ENCODE measurements at places on chromosomes 3 and 15.

DNA sequence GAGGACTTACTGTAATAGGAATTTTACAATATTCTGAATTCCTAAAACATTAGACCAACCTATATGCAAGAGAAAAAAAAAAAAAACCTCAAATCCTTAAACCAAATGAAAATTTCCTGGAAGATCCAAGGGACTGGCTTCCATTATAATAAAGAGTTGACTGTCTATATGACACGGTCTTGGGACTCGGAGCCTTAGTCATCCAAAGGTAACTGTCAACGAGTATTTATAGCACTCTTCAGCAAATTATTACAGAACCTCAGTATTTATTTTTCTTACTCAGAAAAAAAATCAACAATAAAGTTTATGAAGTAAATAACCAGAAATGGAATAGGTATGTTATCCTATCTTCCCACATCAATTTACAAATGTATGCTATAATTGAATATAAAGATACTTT lies 66.0 kb downstream of the TTBK2 start:
- no peak for DNase-seq

DNA sequence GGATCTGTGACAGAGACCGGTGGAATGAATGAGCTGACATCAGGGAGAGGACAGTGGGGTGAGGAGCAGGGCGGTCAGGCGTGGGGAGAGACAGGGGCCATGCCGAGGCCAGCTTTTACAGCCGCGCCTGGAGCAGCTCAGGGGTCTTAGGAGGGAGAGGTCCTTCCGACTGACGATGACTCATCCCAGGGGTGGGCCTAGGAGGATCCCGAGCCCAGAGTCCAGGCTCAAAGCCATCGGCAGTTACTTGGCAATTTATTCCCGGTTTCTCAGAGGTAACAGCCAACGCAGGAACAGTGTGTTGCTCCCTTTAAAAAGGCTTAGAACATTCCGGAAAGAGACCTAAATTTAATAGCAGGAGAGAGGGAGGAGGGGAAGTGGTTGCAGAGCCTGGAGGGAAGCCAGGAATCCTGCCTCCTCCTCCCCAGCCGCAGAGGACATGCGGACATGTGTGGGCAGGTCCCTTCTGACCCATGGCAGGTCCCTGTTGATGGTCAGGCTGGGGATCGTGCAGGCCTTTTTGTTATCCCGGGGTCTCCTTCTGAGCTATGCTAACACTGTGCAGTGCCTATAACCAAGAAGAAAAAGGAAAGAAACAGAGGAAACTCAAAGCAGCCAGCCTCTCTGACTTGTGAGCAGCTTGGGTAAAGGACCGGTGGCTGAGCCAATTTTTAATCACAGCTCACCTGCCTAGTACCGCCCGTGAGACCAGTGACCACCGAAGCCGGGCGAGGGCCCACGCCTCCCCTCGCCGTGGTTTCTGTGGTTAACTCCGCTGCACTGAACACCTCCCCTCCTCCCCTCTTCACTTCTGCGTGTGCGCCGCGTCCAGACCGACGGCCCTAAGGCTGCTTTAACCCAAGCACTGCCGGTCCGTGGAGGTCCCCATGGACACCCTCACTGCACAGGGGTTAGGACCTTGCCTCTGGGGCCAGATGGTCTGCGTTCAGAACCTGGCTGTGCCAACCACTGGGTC lies 392.4 kb upstream of the PROK2 start:
- no peak for DNase-seq

DNA sequence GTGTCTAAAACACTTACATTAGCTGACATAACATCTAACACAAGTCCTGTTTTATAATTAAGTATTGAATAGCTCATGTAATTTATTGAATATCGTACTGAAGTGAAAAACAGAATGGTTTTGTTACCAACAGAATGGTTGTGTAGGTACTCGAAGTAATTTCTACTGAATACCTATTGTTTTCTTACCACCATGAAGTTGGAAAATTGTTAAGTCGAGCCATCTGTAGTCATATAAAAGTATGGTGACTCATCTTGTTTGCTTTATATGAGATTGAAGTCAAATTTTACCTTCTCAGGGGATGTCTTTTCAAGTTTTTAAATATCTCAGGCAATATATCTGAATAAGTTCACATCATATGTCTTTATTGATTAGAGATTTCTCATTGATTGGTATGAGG lies 37.6 kb downstream of the PIAS1 start:
- no peak for DNase-seq

GRCh38 chr3:193190146-193190786 lies 50.8 kb upstream of the PLAAT1 start:
- DNase-seq, result no peak

DNA sequence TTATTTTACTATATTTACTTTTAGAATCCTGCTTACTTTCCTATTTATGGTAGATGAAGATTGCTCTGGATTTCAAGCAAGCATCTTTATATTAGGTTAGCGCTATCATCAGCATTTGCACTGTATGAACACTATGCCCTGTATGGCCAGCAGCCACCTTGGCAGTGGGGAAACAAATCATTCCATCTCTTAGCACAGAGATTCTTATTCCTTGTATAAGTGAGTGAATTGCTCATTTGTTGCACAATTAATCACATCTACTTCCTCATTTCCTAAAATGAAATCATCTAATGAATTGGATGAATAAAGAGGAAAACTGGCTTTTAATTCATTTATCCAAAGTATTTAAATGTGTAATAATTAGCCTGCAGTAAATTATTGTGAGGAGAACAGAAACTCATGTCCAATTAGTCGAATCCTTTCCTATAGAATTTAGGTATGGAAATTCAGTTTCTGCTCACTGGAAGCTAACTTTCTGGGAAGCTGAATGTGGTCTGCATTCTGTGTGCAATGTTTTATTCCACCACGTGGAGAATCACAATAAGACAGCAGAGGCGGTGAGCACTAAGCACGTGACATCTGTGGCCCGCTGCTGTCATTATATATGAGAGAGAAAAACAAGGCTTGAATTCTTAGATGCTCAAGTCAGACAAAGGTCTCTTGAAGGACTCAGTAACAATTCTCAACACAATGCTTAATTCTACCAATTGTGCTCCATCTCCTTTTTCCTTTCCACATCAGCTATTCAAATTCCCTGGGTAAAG lies 93.4 kb downstream of the PEX5L start:
- DNase-seq, result no peak

GRCh38 chr3:80374423-80374822 lies 606.6 kb upstream of the ROBO1 start:
- no peak for DNase-seq

DNA sequence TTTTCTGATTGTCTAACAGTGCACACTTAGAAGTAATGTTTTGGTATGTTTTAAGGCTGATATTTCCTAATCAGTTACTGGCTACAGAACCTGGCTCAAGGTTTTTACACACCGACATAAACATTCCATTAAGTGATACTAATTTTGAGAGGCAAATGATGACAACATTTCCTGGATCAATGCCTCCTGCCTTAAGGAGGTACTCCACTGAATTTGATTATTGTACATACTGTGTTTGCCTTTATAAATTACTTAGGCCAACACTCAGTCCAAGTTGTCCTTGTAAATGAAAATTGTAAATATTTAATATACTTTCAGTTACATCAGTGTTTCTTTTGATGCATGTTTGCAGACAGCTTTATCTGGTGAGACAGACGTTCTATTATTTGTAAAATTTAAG lies 24.2 kb upstream of the LXN start:
- DNase-seq, result no peak

DNA sequence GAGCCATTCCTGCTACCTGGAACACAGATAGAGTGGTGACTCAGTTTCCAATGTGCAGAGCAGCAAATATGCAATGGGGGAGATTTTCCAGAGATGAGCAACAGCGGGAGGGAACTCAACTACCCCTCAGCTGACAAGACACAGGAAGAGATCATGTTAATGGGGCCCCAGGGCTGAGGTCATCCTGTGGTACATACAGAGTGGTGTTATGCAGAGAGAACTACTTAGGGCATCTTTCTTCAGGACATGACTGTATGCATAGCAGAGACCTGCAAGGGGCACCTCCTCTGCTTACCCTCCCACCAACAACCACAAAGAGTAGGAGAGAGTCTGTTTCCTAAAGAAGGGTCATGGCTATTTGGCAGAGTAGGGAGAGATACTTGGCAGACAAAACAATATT lies 6.8 kb upstream of the TBC1D5 start:
- DNase-seq, result no peak

DNA sequence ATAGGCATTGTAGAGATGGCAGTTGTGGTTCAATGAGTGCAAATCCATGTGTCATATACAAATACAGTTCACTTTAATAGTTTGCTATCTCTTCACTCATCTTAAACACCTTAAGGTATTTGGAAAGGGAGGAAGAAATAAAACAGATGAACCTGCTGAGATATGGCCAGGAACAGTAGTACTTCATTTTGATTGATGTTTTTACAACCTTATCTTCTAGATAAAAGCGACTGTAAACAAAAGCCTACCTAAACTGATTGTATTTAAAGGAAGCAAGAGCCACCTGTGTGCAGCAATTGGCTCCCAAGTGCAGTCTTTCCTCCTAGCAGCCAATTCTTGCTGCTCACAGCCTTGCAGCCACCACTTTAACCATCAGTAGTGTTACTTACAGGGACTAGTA lies 217.7 kb downstream of the CDIN1 start:
- DNase-seq, result no peak

- no peak for DNase-seq
Observed at GRCh38 chr3:131439084-131439483, 57.5 kb downstream of the NUDT16 start.

DNA sequence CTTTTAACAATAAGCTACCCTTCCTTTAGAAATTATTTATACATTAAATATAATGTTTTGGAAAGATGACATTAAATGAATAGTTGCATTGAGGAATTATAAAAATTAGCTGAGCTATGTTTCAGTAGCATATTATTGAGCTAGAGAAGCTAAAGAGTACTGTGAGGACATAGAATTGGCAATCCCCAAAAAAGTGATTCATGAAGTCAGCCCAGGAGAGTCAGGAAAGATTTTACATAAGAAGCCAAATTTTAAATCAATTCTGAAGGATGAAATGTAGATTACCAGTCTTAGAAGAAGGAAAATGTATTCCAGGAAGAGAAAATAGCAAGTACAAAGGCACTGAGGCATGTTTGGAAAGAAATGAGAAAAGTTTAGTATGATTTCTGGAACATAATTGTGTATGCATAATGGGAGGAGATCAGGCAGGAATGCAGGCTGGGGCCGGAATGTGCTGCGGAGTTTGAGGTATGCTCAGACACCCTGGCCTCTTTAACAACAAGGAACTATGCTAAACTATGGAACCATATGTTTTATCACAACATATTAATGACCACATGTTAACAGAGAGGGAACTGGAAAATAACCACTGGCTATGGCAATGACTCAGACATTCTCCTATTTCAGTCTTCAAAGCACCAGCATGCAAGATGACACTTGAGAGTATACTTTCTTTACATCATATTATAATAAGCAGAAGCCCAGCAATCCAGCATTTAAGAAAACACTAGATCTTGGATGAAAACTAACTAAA lies 103.3 kb upstream of the COL8A1 start:
- DNase-seq, result no peak

DNA sequence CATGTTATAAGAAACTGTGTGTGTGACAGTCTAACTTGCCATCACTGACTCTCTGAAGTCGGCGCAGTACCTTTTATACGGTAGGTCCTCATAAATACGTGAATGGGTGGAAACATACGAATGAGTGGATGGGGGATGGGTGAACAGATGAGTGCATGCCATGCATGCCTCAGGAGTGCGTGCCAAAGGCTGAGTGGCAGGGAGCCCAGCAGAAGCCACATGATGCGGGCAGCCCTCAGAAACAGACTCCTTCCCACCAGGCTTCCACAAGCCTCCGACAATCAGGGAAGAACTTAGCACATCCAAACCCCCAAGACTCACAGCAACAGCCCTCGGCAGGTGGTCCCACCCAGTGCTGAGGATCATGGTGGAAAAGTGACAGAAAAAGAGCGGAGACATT lies 16.7 kb downstream of the HCN4 start:
- DNase-seq, result no peak

DNA sequence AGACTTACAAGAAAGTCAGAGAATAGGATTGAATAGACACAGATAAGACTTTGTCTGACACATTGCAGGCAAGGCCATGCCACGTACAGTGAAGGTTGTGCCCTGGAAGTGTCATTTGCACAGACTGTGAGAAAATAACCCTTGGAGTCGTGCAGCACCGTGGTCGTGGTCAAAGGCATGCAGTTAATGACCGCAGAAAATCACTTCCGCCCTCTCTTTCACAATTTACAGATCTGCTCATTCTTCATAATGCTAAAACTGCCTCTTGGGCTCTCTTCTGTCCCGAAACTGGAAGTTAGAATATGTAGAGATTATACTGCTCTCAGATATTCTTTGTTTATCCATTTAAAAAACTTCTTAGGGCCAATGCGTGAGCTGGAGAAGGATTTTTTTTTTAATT lies 73.2 kb upstream of the CTXND1 start:
- no peak for DNase-seq

DNA sequence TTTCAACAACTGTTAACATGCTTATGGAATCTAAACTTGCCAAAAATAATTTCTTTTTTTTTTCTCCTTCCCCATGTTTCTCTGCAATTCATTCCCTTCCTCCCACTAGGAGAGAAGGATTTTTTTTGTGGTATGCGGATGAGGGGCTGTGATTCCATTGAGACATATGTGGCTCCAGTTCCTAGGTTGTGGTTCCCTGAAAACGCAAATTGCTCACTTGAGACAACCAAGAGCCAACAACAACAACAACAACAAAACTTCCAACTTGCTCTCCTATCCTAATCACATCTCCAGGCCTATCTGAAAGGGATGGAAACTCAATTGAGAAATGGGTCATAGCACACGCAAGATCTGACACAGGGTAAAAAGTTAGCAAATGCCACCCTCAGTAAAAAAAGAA lies 406.5 kb upstream of the TGFBR2 start:
- DNase-seq, result no peak

DNA sequence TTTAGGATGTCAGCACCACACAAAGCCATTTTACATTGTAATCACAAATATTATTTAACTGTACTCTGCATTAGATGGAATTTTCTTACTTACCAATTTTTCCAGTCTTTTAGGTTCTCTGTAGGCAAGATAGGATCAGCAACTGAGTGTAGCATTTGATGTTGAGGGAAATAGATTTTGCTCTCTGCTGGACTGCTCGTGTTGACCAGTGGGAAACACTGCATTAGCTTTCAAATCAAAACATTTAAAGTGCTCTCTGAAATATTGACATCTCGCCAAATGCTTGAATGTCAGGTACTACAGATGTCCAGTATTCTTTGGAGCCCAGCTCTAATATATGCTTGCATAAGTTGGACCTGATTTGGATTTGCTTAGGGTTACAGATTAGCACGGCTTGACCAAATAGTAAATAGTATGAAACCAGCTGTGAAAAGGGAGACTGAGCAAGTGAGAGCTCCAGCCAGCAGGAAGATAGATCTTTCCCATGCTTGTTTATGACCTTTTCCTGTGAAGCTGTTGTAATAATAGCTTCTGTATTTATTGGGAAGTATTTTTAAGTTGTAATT lies 29.5 kb downstream of the P2RY14 start:
- no peak for DNase-seq

Measured in central memory CD8-positive, alpha-beta T cell (primary cell).